ENCODE measurements at places on chromosomes 16 and 17.

GRCh38 chr17:78510141-78511075, 66.8 kb downstream of the DNAH17 start:
- DNase-seq = no peak

GRCh38 chr17:7184091-7184488, 4.9 kb upstream of the ASGR1 start:
- no peak for DNase-seq

DNA sequence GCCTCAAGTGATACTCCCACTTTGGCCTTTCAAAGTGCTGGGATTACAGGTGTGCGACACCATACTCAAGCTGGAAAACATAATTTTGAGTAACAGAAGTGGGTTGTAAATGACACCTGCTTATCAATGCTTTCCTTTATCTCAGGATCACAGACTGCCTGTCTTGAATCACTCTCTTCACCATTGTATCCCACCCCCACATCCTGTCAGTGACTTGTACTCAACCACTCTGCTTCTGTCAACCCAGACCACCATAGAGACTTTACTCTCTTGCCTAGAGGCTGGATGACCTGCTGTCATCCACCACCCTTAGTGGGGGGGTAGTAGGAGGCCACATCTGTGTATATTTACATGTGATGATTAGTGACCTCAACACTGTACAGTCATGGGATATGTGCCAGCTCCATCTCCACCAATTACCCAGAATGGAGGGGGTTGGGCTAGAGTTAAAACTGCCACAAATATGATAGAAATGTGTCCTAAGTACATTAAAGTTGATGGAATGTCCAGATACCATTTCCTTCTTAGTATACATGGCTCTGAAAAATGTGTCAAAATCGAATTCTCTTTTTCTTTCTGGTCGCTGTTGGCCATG, 338.7 kb downstream of the GRIN2A start:
- DNase-seq = no peak

DNA sequence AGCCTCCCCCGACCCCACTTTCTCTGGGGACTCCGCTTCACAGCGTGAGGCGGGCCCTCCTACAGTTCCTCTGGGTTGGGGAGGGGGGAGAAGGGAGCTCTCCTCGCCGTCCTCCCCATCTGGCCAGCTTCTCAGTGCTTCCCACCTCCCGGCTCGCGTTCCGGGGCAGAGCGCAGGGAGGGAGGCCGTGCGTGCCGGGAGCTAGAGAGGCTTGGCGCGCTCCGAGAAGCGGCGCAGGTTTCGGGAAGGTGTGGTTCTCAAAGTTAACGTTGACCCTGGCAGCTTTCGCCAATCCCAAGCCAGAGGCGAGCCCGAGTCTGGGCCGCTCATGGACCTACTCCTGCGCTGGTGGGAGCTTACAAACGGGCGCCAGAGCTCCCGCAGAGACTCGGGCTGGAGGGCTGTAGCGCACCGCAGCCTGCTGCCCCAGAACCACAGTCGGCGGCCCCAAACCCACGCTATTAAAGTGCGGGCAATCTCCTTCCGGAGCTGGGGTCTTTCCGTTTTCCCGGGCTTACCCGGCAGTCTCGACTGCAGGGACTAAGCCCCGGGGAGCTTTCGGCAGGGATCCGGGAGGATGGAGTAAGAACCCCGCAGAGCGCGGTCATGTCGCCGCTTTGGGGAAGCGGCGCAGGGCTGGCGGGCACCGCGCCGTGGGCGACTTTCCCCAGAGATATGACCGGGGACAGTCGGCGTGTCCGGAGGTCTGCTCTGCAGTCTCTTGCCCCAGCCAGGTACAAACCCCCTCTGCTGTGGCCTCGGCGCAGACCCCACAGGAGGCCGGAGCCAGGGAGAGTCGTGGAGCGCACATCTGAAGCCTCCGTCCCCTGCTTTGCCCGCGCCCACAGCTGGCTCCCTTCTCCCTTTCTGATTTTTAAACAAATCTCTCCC, 787 bp downstream of the CDH11 start:
- no peak for DNase-seq

GRCh38 chr17:58112970-58113631, 29.9 kb downstream of the DYNLL2 start:
- peak; percentile 87 for DNase-seq

- DNase-seq = peak; percentile 16
Measured at GRCh38 chr17:8832711-8833352, 33.7 kb upstream of the MFSD6L start.

- DNase-seq = no peak
Measured at GRCh38 chr17:36748272-36748671, 146.9 kb downstream of the MRM1 start.

DNA sequence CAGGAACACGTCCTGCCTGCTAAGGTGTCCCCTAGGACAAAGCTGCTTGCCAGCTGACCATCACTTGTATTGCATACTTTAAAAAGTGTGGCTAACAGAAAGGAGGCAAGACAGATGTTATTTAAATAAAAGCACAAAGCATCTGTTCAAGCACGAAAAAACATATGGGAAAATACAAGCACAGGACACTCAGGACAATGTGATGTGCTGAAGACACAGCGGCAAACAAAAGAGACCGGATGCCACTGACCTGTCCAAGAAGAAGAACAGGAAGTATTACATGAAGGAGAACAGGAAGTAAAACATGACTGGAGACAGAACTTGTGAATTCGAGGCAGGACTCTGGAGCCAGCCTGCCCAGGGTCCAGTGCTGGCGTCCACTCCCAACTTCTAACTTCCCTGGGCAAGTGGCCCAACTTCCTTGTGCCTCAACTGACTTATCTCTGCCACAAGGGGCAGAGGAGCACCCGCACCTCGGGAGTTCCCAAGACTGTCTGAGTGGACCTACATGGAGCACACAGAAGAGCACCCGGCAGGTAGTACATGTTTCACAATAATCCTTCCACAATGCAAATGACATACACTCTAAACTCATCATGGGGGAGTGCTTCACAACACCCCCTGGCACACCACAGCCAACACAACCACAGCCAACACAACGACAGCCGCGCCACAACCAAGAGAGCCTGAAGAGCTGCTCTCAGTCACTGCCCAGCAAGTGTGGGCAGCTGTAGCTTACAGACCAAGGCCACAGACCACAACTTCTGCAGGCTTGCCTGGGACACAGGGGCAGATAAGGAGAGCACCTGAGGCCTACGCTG, 36.6 kb downstream of the ANKRD11 start:
- DNase-seq = no peak

DNA sequence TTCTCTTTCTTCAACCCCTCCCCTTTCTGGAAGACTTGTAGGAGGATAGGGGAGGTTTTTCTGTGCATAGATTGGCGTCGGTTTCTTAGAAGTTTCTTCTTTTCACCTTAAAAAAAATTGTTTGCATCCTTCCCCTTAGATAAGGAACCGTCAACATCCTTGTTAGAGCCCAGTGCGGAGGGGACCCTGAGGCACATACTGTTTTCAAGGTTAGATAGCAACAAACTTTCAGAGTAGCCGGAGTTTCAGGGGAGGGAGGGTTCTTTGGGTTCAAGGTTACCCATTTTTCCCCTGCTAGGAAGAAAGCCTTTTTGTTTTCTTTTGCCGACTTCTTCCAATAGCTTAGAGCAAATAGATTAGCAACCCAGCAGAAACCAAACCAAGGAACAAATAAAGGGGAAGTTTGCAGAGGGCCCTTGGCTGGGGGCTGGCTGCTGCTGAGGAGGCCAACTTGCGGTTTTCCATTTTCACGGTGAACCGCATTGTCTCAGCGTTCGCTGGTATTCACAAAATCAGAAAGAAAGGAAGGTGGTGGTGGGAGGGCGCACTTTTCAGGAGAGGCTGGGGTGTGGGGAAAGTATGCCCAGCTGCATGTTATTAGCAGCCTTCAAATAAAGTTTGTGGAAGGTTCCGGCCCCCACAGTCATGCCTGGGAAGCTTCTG, 28.8 kb downstream of the MSI2 start:
- DNase-seq = peak; percentile 35

DNA sequence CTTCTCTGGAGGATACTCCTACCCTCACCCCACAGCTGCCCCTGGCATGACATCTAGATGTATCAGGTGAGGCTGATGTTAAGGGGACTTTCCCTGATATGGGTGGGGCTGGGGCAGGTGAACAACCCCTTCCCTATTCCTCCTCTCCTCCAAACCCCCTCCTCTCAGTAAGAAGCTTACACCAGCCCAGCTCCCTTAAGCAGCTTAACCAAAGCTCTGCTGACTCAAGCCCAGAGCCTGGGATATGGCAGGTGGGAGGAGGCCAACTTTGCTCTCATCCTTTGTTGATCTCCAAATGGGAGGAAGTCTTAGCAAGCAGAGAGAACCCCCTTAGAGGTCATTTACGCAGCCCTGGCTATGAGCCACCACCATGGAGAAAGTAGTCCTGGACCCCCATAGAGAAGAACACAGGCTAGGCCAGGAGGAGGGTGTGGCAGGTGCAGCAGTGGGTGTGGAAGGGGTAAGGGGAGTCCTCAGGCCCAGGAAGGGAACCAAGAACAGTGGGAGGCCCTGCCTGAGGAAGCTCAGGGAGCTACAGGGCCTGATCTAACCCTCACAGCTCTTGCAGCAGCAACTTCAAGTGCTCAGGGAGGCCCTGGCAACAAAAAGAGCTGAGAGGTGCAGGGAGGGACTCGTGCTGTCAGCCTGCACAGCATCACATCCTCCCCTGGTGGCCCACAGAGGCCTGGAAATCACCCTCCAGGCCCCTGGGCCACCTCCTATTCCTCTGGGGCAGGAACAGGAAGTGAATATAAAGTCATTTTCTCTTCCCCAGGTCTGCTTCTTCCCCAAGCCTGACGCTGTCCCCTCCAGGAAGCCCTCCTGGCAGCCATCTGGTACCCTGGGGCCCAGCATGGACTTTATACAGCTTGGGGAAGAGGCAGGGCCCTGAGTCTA, 2.9 kb downstream of the UNC119 start:
- peak; percentile 58 for DNase-seq

DNA sequence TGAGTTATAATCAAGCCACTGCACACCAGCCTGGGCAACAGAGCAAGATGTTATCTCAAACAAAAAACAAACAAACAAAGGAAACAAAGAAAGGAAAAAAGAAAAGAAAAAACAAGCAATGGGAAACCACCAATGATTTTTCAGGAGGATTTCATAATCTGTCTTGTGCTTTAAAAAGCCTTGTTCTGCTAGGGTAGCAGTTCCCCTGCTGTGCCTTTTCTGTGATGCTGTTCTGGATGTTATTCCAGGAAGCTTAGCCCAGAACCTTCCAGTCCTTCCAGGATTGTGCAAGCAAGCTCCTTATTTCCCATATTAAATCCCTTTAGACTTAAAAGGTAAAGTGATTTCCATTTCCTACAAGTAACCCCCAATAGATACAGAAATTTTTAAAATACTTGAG, 171.1 kb downstream of the ABCC12 start:
- no peak for DNase-seq

DNA sequence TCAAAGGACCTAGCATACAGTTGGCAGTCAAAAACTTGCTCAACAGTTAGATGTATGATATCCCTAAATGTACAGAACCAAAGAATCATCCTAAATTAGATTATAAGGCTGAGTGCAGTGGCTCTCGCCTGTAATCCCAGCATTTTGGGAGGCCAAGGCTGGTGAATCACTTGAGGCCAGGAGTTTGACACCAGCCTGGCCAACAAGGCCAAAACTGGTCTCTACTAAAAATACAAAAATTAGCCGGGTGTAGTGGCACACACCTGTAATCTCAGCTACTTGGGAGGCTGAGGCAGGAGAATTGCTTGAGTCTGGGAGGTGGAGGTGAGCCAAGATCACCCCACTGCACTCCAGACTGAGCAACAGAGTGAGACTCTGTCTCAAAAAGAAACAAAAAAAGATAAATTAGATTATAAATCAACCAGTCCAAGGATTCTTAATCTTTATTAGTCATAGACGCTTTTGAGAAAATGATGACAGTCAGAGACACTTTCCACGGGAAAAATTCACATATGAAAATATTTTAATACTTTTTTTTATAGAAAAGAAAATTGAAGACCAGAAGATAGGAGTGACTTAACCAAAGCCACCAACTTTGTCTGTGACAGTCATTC, 77.6 kb downstream of the MMD start:
- DNase-seq = no peak

DNA sequence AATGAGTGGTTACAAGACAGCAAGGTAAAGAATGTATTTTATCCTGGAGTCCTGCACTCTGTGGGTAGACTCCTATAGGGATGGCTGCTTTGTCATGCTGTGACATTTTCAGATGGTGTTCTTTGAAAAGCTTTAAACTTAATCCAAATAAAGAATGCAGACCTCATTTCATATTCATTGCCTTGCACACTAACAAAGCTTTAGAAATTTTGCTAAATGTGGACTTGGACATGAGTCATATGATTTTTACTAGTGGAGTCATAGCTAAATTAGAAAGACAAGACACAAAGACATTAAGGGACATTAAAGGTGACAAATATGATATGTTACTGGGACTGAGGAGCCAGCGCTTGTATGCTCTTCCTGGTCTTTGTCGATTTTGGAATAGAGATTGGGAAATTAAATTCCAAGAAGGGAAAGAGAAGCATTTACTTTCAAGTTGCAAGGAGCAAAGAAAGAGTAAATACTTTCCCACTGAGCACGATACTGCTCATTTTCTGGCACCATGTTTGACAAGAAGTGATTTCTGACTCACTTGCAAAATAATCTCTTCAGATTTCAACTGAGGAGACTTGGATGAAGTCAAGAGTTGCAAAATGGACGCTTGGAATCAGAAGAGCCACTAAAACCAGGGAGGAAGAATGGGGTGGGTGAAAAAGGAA, 152.9 kb upstream of the MYOCD start:
- no peak for DNase-seq

DNA sequence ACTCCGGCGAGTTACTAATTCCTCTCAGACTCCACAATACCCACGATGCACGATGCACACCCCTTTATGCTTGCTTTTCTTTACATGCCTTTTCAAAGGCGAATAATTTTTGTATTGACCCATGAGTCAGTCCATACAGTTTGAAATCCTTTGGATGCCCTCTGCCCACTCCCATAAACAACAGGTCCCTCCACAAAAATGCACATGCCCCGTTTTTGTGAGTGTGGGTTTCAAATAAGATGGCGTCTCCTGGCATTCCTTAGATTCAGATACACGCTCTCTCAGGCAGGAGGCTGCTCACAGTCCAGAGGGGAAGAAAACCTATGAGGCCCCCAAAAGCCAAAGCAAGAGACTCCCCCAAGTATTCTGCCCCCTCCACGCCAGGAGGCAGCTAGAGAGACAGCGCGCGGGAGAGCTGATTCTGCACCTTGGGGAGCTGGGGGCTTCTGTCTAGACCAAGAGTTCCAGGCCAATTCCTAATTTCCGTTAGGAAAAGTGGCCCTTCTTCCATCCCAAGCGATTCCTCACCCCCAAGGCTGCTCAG, 19.6 kb upstream of the HOXB9 start:
- DNase-seq = no peak

Data from activated CD4-positive, alpha-beta T cell treated with anti-CD3 and anti-CD28 coated beads, Interleukin-2, amount 50 U/mL, for 1 hour (primary cell).